ENCODE measurements at places on chromosomes 2 and 18. TPM values are rescaled to one million over a fixed set of nuclear protein-coding genes. Genes with fewer than 3 reads are reported as not detected.

EML6 gene
- 3.4 TPM for total RNA-seq

LCT gene
- 1.7 TPM for total RNA-seq

- DNase-seq = no peak
Measured at GRCh38 chr18:76451396-76452331, 43.4 kb downstream of the ZNF516 start.

DNA sequence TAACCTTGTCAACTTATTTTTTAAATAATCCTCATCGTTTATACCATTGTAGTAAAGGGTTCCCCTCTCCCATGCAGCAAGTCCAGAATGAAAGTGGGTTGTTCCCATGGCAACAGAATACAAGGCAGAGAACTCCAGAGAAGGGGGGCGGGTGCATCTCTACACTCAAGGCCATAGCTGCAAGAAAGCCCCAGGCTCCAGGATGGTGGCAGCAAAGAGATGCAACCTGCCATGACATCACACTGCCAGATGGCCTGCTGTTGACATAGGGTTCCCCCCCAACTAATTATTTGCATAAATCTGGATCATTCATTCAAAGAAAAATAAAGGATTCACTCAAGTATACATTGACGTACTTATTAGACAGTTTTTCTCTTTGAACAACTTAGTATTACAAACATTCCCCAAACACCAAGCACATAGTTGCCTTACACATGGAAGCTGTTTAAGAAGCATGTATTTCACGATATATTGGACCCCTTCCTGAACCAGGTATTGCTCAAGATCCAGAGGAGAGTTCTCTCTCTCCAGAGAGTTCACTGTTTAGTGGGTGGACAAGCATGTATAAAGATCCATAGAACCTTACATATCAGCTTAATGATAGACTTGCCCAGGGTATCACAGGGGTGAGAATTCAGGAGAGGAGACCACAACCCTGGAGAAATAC is 87.4 kb upstream of the KLF7 start:
- no peak for DNase-seq

DNA sequence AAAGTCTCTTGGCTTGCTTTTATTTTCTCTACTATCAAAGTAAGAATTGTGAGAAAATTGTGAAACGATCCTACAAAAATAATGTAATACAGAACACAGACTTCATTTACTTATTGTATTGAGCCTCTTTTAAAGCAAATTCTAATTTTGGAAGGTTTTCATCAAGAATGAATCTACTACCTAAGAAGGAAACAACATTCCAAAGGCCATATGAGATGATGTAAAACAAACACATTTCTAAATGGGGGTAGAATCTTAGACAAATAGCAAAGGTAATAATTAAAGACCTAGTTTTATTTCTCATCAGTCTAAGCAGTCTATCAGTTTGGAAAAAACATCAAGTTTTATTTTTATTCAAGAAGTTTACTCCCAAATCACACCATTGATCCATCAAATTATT is 20.6 kb downstream of the FN1 start:
- DNase-seq = no peak

Data from umbilical cord (tissue), 2 donors.